T-helper 2 cell treated with Interferon-gamma antibody and Interleukin-4, amounts not matched to agents 5 μg/mL and 100 μg/mL, for 36 hours (primary cell): ENCODE measurements at places on chromosomes 16 and 17.

DNA sequence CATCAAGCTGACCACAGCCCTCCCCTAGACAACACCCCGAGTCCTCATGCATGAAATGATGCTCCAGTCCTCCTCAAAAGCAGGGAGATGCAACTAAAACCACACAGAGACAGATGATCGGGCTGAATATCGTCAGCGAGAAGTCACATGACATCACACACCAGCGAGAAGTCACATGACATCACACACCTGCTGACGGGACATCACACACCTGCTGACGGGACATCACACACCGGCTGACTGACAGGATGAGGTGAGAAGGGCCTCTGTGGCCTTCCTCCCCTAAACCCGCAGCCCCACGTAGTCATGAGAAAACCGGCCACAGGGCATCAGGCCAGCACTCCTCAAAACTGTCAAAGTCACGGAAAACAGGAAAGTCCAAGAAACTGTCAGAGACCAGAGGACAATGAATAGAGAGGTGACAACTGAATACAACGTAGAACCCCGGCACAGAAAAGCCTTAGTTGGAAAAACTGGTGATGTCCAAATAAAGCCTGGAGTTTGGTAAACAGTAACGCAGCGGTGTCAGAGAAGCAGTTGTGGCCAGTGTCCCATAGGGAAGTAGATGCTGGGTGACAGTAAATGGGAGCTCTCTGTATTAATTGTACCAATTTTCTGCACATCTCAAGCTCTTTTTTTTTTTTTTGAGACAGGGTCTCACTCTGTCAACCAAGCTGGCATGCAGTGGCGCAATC is 14.3 kb downstream of the LITAF start:
- no peak for DNase-seq

DNA sequence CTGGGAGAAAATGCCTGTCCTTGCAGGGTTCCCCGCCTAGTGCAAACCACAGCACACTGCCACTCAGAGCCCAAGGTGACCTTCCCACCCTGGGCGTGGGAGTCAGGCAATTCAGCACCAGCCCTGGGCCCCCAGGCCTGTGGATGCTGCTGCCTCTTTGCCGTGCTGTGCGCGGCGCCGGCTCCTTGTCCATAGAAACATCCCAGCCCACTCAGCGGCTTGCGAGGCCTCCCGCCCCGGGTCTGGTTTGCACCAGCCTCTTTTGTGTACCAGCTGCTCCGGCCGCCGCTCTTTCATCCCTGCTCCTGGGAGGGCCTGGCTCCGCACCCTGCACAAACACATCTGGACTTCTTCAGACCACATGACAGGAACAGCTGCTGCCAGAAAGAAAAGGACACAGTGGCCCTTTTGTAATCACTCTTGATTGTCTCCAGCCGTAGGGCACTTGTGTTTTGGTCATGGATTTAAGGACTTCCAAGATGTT is 75.4 kb upstream of the SDK2 start:
- DNase-seq: no peak

- DNase-seq: no peak
Measured at GRCh38 chr17:69637446-69638156, 223.1 kb downstream of the MAP2K6 start.

DNA sequence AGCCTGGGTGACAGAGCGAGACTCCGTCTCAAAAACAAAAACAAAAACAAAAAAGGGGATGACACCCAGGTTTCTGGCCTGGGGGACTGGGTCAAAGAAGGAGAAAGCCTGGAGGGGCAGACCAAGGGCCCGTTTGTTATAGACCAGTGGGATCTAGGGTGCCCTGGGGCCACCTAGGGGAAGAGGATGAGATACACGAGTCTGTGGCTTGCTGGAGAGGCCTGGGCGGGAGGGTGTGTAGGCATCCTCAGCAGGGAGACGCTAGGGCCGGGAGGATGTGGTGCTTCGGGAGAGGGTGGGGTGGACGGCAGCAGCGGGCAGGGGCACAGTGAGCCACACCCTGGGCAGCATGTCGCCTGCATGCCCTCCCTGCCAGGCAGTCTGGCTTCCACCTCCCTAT is 17.1 kb upstream of the CRK start:
- DNase-seq: no peak

DNA sequence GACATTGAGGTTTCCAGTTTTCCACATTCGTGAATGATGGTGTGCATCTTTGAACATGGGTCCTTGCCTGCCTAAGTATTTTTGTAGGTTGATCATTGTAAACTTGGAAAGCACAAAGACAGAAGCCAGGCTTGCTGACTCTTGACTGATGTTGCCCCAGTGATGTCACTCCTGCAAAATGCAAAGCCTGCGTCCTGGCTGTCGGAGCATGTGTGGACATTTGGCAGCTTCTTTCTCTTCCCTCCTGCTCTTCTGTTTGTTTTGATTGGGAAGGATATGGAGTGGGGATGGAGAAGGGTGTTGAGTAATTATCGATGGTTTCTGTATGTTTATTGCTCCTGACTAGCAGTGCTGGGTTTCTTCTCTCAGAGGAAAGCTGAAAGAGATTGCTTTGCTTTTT is 3.2 kb downstream of the NDE1 start:
- no peak for DNase-seq
